ENCODE measurements at places on chromosomes 6 and 20.

GRCh38 chr6:29954272-29954671 is 11.9 kb downstream of the HLA-A start:
- DNase-seq = no peak

DNA sequence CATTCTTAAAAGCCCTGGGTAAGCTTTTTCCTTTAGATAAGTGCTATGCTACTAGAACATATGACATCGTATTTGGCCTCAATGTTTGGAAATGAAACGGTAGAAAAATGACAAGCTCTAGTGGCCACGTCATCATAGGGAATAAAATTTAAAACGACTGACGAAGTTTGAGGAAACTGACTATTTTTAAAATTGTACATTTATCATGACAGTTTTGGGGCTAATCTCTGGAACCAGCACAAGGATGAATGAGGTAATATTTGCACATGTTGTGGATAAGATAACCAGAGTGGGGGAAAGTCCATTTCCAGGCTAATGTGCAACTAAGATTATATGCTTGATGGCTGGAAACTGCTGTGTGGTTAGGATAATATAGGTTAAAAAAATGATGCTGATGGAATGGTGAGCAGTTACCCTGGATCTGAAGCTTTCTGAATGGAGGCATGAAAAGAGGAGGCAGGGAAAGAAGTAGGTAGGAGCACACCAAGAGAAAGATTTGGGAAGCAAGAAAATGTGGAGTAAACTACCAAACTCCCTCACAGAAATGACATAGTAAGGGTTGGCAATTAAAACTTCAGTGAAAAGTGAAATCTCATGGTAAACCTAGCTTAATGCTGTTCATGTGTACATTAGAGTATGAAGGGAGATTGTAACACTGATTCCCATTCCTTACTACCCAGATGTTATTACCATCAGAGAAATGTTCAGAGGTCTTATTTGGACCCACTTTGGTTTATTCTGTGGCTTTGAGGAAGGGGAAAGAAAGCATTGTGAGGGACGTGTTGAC is 42.7 kb upstream of the CEP162 start:
- DNase-seq = no peak

DNA sequence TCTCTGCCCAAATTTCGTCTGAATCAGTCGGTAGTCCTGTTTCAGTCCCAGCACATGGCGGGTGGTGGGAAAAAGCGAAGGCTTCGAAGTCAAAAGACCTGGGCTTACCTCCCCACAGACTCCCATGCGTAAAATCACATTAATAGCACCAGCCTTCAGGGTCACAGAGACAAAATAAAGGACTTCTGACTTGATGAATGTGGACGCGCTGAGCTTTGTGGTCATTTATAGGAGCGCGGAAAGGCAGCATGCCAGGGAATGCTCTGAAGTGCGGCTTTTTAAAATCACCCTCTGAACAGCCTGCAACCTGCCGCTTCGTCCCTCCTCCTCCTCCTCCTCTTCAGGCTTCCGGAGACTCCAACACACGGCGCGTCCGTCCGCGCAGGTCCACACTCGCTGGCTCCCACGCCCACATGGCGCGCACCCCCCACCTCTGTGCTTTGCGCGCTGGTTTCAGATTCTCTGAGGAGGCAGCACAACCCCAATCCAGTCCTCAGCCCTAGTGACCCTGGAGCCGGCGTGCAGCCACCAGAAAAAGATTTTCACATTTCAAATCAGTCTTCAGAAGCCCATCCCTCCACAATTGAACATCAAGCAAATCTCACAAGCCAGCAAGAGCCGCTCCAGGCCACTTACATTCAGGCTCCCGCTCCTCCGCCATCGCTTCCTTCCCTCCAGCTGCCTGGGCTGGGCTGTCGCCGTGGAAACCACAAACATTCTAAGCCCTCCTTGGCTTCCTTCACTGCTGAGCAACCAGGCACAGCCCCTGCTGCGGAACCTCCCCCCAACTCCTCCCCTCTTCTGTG is at the start of gene C6orf118:
Gene C6orf118 (minus strand): TSS at position 680 of the 806 bp plus-strand sequence. CDS start 19 bp downstream, at position 661.
- DNase-seq = peak; percentile 36

DNA sequence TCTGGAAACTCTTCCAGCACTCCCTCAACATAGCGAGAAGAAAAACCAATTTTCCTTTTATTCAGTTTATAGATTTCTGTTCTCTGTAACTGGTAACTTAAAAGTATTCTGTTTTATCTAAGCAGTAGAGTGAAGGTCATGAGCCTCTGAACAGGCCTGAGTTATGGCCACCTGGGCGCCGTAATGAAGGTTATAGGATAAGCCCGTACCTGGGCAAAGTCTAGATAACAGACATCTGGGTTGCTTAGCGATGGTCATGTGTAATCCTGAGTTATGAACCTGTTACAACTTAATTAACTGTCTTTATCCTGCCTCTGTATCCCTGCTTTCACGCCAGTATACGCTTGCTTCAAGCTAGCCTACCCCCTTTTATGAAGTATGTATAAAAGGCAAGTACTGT is 13.0 kb upstream of the FAM217A start:
- DNase-seq = no peak

- DNase-seq = no peak
Measured at GRCh38 chr20:34907616-34908469, 31.4 kb downstream of the ACSS2 start.

GRCh38 chr6:27755768-27756167 is 156.4 kb downstream of the OR2B2 start:
- no peak for DNase-seq

- peak; percentile 87 for DNase-seq
Measured at GRCh38 chr6:162702446-162702845, 25.1 kb downstream of the PRKN start.

- DNase-seq = no peak
Measured at GRCh38 chr6:156028335-156029131, 572.9 kb upstream of the NOX3 start.

- DNase-seq = no peak
Measured at GRCh38 chr20:35721621-35722020, 20.4 kb downstream of the RBM39 start.

GRCh38 chr6:43761666-43762409 is 8.2 kb upstream of the VEGFA start:
- no peak for DNase-seq

GRCh38 chr20:63216849-63217471 is 1.0 kb upstream of the YTHDF1 start:
- no peak for DNase-seq

GRCh38 chr20:32685541-32686529 is 12.1 kb upstream of the C20orf203 start:
- DNase-seq = no peak

DNA sequence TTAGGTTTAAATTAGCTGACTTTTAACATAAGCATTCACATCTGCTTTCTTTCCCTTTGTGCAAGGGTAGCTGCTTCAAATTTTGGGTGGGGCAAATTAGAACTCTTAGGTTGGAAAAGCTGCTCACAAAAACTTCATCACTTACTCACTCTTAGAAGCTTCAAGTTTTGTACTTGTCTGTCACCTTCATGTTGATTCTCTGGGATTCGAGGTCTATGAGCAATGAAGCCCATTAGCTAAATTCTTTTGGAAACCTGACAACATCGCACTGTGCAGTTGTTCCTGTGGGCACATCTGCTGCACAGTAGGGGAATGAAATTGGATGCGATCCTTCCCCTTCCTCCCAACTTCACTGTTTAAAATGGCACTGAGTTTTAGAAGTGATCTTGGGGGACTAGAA is 156.1 kb downstream of the UBE3D start:
- DNase-seq = no peak

- DNase-seq = no peak
Measured at GRCh38 chr20:44074252-44075151, 112.5 kb downstream of the JPH2 start.

DNA sequence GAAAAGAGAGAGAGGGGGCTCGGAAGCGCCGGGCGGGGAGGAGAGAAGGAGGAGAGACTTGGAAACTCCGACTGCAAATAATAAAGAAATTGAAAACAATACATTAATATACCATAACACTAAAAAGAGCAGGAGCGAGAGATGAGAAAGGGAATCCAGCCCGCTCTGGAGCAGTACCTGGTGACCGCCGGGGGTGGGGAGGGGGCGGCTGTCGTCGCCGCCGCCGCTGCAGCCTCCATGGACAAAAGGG is 338 bp downstream of the E2F3 start:
- DNase-seq = no peak
